Non-pigmented ciliary epithelial cell (primary cell): ENCODE measurements at places on chromosomes 2 and 18.

DNA sequence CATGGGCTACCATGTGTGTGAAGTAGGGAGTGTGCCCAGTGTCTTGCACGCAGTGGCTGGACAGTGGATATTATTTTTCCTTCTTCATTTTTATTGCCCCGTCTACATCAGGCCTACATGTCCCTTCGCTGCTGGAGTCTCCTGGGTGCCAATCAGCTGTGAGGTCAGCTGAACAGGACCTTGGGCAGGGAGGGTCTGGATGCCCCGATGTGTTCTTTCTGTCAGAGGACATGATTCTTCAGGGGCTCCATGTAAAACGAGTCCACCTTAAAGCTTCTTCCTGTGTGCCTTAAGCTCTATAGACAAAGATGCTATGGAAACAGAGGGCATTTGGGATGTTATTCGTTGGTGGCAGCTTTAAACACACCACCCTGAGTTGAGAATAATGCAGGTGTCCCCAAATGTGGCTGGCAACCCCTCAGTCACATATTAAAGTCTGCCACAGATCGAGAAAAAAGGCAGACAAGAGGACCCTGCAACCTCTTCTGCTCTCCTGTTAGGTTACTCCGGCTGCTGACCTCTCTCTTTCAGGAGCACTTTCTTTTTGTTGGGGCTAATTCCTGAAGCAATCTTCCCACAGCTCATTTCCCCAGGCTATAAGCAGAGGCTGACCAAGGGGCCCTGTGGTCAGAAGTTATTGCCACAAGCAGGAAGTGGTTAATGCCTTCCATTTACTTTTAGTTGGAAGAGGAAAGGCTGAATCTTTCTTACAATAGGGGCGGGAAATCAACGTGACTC lies 20.0 kb downstream of the GREB1 start:
- DNase-seq, result no peak

GRCh38 chr2:11839916-11840315 lies 93.5 kb downstream of the LPIN1 start:
- peak; percentile 30 for DNase-seq

DNA sequence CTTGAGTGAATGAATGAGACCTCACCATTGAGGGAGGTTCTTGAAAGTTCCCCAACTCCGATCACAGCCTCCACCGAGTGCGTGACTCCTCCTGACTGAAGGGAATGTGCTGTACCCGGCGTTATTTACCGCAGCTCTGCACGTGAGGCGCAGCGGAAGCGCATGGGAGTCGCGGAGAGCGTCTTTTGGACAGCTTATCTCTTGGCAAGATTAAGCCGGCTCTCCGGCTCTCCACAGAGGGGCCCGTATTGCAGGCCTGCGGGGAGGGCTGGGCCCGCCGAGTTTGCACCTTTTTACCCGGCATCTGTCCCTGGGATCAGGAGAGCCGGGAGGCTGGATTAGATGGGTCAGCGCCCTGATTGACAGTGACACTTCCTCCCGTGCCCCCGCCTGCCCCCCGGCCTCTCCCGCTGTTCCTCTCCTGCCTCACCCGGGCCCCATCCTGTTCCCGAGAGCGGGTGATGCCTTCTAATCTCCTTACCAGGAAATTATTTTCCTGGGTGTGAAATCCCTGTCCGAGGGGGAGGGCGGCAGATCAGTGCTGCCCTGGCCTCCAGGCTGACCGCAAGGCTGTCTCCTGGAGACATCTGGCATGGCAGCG lies 176.3 kb downstream of the INHBB start:
- DNase-seq, result no peak

DNA sequence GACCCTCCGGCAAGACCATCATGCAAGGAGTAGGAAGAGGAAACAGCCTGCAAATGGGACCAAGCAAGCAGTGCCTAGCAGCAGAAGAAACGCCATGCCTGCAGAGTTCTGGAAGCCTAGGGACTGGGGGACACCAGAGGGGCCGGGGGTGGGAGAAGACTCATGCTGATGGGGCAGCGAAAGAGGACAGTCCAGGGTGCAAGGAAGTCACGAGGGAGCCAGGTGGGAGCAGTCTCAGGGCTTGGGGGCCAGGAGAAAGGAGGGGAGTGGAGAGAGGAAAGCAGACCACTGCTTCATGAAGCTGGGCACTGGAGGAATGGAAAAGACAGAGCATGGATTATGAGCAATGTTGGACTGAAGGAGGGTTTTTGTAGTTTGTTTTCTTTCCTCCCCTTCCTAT lies 119.4 kb upstream of the CAPN13 start:
- DNase-seq, result no peak

GRCh38 chr2:203623096-203623495 lies 83.3 kb upstream of the CD28 start:
- peak; percentile 87 for DNase-seq

DNA sequence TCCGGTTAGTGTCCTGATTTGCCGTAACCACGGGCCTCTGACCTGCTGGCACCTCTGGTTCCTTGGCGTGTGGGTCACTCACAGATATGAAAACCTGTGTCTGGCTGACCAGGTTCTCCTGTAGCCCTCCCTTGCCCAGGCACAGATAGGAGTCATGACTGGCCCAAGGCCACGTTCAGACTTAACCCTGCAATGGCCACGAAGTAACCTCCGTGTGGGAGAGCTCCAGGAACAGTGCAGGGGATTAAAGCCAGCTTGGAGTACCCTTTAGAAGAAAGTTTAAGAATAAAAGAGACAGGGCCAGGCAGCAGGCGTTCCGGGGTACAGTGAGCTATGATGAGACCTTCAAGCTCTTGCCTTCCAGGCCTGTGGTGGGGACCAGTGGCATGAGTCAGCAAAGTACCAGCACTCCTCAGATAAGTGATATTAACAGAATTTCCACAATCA lies 25.5 kb downstream of the CENPO start:
- DNase-seq, result peak; percentile 57

- DNase-seq, result no peak
Observed at GRCh38 chr18:24734058-24734457, 273.6 kb downstream of the HRH4 start.

GRCh38 chr2:236545814-236546480 lies 23.7 kb upstream of the ACKR3 start:
- no peak for DNase-seq

DNA sequence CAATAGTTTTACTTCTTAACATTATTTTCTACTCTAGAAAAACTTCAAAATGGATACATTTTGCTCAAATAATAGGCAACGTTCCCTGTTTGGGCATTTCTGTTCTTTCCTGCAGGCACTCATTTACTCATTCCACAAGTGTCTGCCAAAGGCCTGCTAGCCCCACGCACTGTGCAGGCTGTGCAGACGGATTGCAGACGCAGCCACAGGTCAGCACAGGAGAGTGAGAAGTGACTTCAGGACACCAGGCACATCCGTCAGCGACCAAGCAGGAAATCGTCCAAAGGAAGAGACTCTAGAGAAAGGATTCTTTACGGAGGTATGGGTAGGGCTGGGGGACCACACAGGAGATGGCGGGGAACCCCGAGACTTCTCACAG lies 103.0 kb upstream of the AGAP1 start:
- DNase-seq, result no peak

DNA sequence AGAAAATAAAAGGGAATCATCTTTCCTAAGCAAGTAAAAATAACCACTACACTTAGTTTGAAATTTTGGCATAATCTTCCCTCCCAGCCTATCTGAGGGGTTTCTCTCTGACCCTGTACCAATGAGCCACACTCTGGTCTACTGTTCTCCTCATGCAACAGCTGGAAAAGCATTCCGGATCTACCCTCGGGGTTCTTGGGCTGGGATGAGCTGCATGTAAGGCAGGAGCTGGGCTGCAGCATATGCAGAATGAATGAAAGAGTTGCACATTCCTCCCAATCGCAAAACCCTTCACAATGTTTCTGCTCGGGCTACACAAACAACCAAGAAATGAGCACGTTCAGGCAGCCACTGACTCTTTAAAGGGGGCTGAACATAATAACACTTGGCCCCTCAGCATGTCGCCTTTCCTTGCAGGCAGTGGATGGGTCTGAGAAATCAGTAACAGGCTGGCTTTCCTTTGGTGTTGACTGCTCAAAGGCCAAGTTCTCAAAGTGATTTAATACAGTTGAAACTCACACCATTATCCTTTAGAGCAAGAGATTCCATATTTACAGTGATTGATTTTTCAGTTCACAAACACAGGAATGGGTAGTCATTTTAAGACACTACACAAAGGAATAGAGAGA lies 180.4 kb upstream of the ZFP36L2 start:
- DNase-seq, result no peak
